M059J (cell line): ENCODE measurements at places on chromosomes 4 and X.

DNA sequence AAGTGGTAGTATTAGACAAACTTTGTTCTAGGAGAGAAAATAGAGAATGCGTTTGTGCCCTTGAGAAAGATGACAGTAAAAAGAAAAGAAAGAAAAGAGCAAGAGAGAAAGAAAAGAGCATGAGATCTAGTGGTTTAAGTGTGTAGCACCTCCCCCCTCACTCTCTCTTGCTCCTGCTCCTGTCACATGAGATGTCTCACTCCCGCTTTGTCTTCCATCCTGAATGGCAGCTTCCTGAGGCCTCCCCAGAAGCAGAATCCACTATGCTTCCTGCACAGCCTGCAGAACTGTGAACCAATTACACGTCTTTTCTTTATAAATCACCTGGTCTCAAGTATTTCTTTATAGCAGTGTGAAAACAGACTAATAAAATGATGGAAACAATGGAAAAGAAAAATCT lies 499.6 kb downstream of the ACTRT1 start:
- DNase-seq = no peak

DNA sequence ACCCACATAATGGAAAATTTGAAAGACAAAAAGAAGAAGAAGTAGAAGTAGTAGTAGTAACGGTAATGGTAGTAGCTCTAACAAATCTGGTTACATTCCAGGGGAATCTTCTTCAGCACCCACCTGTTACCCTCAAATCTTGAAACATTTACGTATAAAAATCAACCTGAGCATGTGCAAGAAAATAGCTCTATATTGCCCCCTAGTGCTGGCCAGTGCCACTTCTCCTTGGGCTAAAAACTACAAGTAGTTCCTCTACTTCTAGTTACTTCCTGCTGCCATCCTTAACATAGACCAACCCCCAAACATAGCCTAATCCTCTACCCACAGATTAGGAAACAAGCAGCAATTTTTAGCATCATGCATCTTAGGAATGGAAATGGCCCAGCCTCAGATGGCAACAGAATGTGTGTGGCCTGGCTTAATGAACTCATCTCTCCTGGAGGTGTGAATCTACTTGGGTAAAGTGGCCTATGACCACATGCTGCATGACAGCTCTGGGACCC lies 3.1 kb downstream of the PDGFC start:
- DNase-seq = peak; percentile 84

- no peak for DNase-seq
These were observed 28.0 kb upstream of the CD40LG start for GRCh38 chrX:136619899-136620505.

DNA sequence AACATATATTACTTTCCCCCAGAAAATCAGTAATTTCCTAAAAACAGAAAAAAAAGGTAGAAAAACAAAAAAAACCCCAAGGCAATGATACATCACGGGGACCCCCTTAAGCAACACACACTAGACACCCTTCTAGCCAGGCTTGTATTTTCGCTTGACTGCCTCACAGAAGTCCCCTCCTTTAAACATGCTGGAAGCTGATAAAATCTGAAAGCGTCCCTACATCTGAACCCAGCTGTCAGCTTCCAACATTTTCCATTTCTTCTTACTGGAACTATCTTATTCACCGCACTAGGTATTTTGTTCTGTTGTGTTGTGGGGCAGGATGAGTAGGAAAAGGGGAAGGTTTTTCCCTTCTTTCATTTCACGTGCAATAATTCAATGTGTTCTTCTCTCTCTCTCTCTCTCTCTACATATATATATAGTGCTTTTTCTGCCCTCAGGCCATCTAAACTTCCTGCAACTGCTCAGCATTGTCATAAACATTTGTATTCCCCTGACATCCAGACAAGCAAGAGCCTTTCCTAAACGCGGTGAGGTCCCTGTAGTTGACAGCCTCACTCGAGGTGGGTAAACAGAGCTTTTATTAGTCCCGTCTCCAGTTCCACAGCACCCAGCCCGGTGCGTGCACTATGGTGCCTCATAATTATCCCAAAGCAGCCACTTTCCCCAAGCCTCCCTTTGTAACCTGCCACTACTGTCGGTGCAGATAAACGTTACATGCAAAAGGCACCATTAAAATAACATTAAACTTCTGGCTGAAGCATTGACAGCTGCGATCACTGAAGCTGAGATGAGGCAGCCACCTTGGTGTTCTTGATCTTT lies 82.5 kb downstream of the GATB start:
- no peak for DNase-seq

- DNase-seq = no peak
These were observed 1489.4 kb downstream of the RAPGEF2 start for GRCh38 chr4:160592258-160592657.

DNA sequence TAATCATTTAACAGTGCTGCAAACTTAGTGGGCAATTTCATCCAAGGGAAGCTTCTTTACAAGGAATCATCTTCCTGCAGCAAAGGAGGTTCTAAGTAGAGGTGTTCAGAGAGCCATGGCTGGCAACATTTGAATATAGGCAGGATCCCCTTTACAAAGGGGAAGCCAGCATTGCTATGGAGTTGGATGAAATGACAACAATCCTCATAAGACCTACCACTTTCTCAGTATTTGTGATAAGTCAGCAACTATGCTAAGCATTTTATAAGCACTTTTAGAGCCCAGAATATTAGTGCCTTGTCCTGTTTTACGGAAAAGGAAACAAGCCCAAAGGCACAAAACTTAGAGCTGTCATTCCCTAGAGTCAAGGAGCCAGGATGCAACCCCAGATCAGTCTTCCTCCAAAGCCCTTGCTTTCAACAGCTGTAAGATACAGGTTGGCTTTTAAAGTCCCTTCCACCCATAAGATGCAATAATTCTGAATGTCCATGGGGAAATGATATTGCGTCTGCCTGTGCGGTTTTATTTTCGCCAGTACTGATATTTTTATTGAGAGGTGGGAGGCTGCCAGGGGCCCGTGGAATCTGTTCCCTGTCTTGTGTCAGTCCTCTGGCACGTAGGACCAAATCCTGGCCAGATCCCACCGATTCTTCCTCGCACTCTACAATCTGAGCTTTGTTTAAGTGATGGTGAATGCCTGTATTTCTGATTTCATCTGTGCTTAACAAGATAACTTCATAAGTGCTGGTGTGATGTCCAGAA lies 59.1 kb downstream of the SMIM20 start:
- no peak for DNase-seq
